ENCODE measurements at places on chromosomes 13 and 19.

GRCh38 chr13:30256713-30257467 lies 50.5 kb downstream of the KATNAL1 start:
- no peak for DNase-seq

- no peak for DNase-seq
Measured at GRCh38 chr13:51225029-51225428, 2.8 kb downstream of the FAM124A start.

DNA sequence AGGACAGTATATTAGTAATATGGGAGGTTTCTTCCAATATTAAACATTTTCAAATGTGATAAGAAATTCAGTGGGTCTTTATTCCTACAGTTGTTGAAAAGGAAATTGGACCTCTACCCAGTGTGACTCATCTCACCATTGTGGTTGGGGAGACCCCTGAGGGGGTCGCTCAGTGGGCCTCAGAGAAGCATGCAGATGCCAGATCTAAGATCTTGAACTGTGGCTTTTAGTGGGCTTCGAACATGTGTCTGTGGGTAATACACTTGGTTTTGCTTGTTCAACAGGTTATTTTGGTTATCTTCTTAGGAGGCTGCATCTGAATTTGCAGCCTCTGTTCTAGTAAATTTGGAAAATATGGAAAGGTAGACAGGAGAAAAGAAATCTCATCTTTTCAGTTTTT lies 132.3 kb downstream of the PCCA start:
- DNase-seq = no peak

- peak; percentile 73 for DNase-seq
Measured at GRCh38 chr13:98842858-98843481, 90.5 kb upstream of the SLC15A1 start.

- no peak for DNase-seq
Measured at GRCh38 chr13:27644302-27644701, 22.6 kb downstream of the POLR1D start.

All from CD4-positive, alpha-beta T cell treated with Interleukin-17A for 4 hours (primary cell).